ENCODE measurements at places on chromosomes 4 and X. TPM values are rescaled to one million over a fixed set of nuclear protein-coding genes. Genes with fewer than 3 reads are reported as not detected.

The NUP62CL gene
- total RNA-seq: not detected

The DHRSX gene
- 14.2 TPM for total RNA-seq

The SPANXB1 gene
- total RNA-seq: not detected

- peak; percentile 89 for DNase-seq
These were observed 256.9 kb downstream of the ADAMTS3 start for GRCh38 chr4:72312032-72312650.

DNA sequence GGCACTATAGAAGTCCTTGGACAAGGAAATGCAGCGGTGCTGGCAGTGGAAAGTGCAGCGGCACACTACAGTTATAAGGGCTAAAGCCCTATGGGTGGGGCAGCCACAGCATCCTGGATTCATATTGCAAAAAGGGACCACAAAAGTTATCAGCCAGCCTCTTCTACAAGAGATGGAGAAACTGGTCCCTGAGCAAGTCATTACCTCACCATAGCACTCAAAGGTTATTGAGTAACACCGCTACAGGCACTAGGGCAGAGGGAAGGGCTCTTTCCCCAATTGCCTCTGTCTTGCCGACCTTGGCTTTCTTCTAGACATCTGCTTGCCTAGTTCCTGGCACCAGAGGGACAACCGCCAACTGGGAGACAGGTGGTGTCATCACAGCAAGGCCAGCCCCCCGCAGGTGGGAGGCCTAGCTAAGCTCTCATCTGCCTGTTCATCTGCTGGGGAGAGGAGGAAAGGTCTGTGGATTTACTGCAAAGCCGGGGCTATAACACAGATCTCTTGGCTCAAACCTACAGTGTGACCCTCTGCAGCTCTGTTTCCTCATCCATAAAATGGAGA is 600.0 kb downstream of the BCOR start:
- DNase-seq: no peak

GRCh38 chrX:20432048-20432447 is 165.3 kb upstream of the RPS6KA3 start:
- DNase-seq: no peak

DNA sequence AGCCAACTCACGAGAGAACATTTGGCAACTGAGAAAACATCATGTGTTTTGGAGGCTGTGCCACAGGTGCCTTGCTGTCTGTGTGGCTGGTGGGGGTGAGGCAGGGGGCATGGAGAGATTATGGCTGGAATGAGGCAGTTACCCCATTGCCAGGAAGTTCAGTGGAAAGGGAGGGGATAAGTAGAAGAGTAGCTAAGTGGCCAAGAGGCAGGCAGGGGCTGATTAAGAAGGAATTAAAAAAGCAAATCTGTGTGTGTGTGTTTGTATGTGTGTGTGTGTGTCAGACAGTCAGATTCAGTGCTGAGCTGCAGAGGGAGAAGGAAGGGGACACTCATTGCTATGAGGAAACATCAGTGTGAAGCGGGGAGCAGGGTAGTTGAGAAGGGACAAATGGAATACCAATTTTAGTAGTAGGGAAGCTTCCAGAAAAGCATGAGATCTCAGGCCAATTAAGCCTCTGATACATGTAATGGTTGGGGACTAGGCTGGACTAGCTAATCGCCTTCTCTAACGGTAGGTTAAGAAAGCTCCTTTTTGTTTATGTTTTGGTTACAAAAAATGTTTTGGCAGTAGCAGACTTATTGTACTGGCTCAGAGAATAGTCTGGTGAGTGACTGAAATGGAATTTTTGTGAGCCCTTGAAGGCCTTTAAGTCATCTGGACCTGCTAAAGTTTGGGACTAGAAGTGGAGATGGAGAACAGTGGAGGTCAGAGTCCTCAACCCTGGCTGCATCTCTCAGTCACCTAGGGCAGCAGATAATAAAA is 18.5 kb downstream of the TMEM164 start:
- DNase-seq: no peak

DNA sequence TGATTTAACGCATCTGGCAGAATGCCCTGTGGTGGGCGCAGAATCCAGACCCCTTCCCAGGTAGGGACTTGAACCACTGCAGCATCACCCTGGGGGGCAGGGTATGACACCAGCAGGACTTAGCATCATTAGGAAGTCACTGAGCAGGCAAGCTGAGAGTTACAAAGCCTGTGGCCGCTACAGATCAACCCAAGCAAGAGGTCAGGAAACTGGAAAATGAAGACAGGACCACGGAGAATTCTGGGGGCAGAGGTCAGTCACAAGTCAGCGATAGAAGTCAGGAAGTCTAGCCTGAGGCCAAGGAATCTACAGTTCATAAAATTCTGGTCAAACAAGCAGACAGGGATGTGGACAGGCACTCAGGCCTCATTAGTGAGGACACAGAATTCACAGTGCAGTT is 108.4 kb downstream of the CHIC2 start:
- no peak for DNase-seq

Measured in sigmoid colon (tissue), 7 donors.